ENCODE measurements at places on chromosomes 4 and X. TPM values are rescaled to one million over a fixed set of nuclear protein-coding genes. Genes with fewer than 3 reads are reported as not detected.

DNA sequence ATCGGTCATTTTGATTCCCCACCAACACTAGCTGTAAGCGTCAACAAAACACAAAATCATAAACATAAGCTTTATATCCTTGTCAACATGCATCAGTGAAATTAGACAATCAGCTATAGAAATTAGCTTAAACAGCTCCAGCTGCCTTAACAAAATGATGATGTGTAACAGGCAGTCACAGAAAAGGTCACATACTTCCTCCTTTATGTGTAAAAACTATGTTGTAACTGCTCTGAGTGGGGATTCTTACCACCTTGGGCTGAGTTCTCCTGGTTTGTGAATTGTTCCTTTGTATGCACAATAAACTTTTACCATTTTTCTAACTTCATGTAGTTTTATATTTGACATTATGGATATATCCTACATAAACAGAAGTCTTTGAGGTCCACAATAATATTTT is 73.9 kb upstream of the MAP9 start:
- no peak for DNase-seq

The PIM2 gene
- 5.6 TPM for polyA plus RNA-seq

The CDKL2 gene
- 14.6 TPM for polyA plus RNA-seq

DNA sequence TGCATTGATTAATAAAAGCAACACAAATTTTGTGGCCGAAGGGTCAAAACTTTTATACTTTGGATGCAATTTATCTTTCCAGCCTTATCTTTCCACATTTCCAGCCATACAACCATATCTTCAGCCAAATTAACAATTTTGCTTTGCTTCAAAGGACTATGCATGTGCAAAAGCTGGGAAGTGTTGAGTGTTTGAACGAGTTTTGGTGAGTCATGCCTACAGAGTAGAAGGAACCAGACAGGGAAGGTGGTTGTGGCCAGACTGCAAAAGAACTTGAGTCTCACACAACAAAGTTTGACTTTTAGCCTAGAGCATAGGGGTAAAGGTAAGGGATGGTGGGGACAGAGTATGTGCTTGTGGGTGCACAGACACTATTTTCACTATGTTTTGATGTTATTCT is 53.0 kb upstream of the GABRA2 start:
- no peak for DNase-seq

DNA sequence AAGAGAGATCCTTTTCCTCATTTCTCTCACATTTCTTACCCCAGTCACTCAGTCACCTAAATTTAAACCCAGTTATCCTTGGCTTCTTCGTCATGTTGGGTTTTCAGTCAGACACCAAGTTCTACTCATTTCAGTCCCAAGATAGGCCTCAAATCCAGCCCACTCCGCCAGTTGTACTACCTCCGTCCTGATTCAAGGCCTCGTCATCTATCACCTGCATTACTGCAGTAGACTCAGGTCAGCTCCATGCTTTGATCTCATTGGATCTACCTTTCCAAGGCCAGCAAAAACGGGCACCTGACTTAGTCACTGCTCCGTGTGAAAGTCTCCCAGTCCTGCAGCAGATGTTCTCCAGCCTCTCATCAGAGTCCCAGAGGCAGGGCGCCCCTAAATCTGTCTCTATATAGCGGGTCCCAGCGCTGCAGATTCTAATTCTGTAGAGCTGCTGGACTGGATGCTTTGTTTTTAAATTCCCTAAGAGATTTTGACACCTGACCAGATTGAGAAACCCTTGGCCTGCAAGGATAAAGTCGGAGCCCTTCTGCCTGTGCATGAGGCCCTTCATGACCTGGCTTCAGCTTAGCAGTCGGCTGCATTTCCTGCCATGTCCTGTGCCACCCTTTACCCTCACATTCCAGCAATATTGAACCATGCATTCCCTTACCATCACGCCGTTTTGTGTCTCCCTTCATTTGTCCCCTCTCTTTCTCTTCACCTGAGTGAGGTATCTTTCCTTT is 53.7 kb downstream of the ZFX start:
- no peak for DNase-seq

The SH3D19 gene
- 27.5 TPM for polyA plus RNA-seq

DNA sequence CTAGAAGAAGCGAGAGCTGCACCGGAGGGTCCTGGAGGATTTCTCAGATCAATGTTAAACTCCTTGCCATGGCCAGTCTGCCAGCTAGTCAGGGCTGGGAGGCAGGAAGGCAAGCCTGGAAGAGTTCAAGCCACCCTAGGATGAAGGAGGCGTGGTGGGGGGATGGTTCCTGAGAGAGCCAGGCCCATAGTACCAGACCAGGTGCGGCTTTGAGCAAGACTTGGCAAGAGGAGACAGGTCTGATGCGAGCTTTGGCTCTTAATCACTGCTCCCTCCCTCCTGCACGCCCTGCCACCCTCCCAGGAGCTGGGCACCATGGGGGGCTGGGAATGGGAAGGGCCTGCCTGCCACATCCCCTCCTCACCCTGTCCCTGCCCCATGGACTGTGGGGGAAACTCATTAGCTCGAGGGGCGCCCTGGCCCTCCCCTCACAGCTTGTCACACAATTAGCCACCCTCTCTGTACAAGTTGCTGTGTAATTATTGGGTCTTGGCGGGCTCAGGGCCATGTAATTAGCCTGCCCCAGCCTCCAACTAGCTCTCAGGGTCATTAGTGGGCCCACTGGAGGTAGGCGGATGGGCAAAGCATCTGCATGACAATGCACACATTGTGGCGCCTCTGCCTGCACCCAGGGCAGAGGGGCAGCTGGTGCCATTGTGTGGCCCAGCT is 50.3 kb downstream of the EFNB1 start:
- no peak for DNase-seq

Measured in right renal cortex interstitium (tissue), 3 donors.